ENCODE measurements at places on chromosomes 2 and 18.

DNA sequence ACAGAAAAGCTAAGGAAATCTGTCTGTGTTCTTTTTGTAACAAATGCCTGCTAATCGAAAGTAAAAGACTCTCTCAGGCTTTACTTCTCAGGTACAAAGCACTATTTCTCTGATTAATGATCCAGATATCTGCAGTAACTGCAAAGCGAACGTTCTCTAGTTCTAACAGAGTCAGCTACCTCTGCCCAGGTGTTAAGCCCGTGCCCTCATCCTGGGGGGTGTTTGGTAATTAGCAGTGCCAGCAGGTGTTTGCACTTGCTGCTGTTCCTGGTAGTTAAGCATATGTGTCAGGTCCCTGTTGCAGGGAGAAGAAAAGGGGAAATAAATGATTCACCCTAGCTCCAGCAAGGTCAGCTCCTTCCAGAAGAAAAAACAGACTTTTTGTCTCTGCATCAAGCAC is 58.8 kb upstream of the CRIM1 start:
- no peak for DNase-seq

- no peak for DNase-seq
These were observed 177.5 kb downstream of the ANAPC1 start for GRCh38 chr2:111706481-111707001.

DNA sequence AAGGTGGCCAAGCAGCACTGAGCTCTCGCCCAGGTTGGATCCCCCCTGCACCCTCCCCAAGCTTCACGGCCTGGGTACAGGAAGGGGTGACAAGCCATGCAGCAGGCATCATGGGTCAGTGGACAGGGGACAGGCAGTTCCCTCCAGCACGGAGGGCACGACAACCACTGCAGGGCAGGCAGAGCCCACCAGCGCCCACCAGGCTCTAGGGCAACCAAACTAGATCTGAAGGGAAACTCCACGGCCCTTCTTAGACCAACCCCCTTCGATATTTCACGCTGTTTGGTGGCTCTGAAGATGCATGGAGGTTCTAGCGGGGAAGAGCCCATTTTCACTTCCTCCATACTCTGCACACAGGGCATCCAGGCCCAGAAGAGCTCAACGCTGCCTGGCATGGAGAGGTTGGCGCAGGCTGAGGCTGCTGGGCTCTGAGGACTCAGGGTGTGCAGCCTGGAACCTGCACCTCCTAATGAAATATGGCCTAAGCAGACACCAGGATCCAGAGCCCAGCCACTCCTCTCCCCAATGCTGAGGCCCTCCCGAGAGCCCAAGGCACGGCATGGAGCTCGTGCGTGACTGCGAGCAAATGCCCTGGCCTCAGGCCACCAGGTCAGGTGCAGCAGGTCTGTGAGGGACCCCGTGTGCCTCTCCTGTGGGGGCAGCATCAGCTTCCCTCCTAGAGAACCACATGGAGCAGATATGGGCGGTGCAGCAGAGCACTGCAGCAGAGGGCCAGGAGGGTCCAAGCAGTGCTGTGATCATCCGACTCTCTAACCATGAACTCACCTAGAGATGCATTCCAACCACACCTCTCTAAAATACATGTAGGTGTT is 8.7 kb upstream of the MTERF4 start:
- DNase-seq, result no peak

- DNase-seq, result no peak
These were observed 20.5 kb downstream of the LNPK start for GRCh38 chr2:175981551-175981950.

GRCh38 chr2:167103757-167104133 is 215.5 kb downstream of the XIRP2 start:
- no peak for DNase-seq
